Coronary artery (tissue), 2 donors: ENCODE measurements at places on chromosomes 13 and 19.

DNA sequence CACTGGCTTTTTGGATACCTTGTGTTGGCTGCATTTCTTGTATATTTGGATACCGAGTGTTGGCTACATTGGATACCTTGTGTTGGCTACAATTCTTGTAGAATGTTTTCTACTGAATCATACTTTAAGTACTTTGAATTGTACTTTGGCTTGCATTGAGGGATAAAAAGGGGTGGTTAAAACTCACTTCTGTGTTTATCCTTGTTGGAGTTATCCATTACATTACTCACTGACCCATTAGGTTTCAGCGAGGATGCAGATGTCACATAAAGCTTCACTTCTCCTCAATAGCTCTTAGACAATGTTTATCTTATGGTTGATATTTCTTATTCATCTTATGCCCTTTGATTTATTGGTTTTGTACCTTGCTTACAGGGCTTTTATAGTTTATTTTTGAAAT lies 43.1 kb downstream of the PDS5B start:
- DNase-seq, result no peak

GRCh38 chr19:9941671-9942070 lies 5.4 kb upstream of the OLFM2 start:
- no peak for DNase-seq

GRCh38 chr19:6352381-6353165 lies 8.8 kb upstream of the CLPP start:
- no peak for DNase-seq

DNA sequence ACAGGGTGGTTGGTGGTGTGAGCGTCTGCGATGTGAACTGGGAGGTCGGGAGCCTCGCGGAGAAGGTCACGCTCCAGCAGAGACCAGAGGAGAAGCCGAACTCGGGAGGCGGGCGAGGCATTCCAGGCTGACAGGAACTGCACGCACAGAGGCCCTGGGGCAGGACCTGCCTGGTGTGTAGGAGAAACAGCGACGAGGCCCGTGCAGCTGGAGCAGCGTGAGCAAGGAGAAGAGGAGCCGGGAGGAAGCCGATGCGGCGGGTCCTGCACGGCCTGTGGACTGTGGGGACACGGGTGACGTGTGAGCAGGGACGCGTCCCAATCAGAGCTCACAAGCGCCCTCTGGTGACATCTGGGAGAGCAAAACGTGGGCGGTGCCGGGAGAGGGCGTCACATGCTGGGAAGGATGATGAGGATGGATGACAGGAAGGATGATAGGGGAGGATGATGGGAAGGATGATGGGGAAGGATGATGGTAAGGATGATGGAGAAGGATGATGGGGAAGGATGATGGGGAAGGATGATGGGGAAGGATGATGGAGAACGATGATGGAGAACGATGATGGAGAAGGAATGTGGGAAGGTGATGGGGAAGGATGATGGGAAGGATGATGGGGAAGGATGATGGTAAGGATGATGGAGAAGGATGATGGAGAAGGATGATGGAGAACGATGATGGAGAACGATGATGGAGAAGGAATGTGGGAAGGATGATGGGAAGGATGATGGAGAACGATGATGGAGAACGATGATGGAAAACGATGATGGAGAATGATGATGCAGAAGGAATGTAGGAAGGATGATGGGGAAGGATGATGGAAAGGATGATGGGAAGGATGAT lies 16.1 kb upstream of the MADCAM1 start:
- no peak for DNase-seq

DNA sequence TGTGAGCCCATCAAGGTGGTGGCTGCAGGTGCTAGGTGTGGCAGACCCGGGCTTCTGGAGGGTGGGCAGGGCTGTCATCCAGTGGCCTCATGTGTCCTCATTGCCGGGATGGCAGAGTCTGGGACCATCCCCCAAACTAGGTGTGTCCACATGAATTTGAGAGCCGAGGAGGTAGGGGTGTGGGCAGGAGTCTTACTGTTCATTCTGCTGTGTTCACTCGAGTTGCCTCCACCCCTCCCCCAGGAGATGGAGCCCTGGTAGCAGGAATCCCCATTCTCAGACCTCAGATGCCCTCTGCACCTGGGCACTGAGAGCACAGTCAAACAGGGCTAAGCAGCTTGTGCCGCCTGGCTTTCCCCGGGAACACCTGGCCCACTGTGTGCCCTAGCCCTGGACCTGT lies 22.4 kb downstream of the NAXD start:
- DNase-seq, result no peak

GRCh38 chr13:60152904-60153303 lies 10.8 kb downstream of the DIAPH3 start:
- DNase-seq, result no peak

DNA sequence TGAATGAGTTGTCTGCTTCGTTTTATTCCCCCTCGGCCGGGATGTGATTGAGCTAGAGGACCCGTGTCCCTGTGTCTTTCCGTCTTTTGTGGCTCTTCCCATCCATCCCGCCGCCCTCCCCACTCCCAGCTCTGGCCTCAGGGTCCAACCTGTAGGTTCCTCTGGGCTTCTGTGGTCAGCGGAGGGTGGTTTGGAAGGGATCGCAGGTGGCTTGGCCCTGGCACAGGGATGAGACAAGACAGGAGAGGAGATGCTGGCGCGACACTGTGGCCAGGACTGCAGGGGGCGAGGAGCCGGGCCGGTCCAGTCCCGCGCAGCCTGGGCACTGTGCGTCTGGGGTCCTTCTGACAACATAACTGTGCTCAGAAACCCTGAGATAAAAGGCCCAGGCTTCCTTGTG lies 2.0 kb downstream of the EVI5L start:
- no peak for DNase-seq

DNA sequence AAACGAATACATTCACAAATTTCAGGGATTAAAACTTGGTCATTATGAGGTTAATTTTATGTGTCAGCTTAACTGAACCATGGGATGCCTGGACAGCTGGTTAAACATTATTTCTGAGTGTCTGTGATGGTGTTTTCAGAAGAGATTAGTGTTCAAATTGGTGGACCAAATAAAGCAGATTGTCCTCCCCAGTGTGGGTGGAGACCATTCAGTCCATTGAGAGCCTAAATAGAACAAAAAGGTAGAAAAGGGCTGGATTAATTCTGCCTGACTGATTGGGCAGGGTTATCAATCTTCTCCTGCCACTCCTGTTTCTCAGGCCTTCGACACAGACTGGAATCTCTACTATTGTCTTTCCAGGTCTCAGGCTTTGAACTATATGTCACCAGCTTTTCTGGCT lies 203.8 kb upstream of the SLITRK6 start:
- no peak for DNase-seq
